ENCODE measurements at places on chromosomes 7 and 10.

- DNase-seq: no peak
Observed at GRCh38 chr7:39700165-39700564, 76.8 kb downstream of the RALA start.

- DNase-seq: no peak
Observed at GRCh38 chr10:4459531-4459930, 366.5 kb upstream of the AKR1E2 start.

GRCh38 chr7:141991140-141991539, 4.5 kb upstream of the MGAM start:
- DNase-seq: no peak

- DNase-seq: no peak
Observed at GRCh38 chr10:79165070-79165778, 96.5 kb downstream of the ZMIZ1 start.

DNA sequence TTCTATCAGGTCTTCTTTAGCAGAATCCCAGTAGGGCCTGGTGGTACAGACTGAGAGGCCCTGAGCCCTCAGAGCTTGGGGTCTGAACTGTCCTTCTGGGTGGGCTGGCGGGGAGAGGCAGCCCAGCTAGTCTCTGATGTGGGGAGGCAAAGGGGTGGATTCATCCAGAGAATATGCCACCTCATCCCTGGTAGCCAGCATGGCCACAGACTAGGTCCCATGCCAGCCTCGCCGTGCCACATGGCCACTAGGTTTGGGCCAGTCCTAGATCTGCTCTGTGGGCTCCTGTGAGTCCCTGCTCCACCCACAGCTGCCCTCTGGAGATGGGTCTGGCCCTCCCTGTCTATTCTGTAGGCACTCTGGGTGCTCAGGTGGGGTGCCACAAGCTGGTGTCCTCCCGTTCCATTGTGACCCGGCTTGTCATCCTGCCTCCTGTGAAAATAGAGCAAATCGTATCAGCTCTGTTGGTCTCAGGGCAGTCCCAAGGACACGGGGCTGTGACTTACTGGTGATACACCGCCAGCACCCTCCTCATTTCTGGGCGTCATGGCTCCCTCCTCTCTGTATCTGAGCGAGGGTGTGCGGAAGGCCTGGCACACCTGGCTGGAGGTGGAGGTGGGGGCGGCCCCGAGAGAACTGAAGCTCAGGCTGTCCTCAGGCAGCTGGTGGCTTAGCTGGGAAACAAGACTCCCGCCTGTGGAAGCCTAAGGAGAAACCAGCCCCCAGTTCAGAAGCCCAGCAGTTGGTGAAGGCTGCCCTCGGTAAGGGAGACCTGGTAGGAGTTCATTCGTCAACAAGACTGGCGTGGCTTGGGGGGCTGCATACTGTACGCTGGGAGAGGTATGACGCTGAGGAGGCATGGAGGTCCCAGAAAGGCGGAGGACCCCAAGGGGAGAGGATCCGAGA, 33.3 kb downstream of the UNC5B start:
- no peak for DNase-seq

GRCh38 chr10:1416456-1417037, 320.8 kb downstream of the ADARB2 start:
- DNase-seq: no peak

DNA sequence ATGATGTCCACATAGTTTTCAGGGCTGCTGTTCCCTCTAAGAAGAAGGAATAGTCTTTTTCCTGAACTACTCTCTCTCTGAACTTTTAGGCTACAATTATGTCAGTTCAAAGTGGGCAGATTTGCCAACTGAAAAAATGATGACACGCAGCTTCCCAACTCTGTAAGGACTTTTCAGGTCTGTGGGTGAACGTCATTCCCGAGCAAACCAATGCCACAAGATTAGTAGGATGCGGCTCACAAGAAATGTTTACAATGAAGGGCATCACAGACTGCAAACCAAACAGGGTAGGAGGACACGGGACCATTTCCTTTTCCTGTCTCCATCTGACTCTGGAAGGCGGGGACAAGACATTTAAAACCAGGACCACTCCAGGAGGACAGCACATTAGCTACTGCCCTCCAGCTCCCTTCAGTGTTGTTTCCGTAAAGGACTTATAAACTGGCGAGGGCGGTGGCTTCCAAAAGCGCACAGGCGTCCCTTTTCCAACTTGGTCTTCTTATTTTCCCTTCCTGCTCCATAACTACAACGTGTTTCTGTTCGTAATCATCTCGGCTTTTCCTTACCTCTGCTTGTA, 539 bp upstream of the MKLN1 start:
- DNase-seq: peak; percentile 63

DNA sequence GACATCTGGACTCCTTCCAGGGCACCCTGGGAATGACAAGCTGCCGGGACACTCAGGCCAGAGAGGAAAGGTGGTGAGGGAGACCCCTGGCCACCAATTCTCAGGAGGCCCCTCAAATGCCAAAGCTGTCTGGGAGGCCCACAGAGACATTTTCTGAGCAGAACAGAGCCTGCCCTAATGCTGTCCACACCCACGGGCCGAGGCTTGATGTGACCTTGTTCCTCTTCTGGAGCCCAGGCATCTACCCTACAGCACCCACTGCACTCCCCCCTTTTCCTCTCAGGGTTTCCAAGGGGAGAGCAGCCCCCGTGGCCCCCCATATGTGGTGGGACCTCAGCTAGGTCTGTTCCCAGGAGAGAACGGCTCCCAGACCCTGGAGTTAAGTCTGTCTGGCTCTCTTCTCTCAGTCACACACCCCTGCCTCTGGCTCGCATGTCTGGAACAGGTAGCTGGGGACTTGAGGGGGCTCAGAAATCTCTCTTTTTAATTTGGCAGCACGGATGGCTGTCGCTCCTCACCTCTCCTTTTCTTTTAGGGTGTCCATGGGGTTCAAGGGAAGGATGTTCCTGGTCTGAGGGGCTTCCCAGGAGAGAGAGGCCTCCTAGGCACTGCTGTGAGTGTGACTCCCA, 16.8 kb upstream of the VOPP1 start:
- no peak for DNase-seq

GRCh38 chr10:69405221-69405620, 11.5 kb downstream of the TACR2 start:
- no peak for DNase-seq

DNA sequence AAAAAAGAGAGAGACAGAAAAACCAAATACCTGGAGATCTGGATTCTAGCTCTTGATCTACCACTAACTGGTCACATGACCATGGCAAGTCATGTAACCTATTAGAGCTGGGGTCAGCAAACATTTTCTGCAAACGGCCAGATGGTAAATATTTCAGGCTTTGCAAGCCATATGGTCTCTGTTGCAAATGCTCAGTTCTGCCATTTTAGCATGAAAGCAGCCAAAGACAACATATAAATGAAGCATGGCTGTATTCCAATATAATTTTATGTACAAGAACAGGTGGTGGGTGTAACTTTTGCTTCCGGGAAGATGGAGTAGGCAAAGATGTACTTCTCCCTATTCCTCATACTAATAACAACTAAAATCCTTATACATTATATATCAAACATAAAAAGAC, 6.7 kb downstream of the FRA10AC1 start:
- DNase-seq: no peak

- DNase-seq: no peak
Observed at GRCh38 chr10:132168571-132169030, 18.1 kb upstream of the DPYSL4 start.

- DNase-seq: peak; percentile 62
Observed at GRCh38 chr7:137097111-137097510, 228.7 kb downstream of the CHRM2 start.

DNA sequence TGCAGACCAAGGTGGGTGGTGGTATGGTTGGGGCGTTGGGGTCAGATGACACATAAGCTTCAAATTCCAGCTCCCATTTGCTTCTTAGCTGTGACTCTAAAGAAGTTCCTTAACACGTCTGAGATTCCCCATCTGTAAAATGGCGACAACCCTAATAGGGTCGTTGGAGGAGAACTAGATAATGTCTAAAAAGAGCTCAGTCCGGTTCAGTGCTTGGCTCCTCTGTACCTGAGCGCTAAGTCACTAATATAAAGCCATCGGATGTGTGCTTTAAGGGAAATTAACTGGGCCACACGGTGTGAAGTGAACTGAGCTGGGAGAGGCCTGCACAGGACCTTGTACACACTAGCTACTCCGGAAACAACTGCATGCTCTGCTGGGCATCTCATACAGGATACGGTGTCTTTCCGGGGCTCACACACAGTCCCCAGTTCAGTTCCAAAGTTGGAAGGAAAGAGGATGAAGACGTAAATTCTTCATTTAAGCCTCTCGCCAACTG, 476 bp upstream of the ZFYVE27 start:
- no peak for DNase-seq

DNA sequence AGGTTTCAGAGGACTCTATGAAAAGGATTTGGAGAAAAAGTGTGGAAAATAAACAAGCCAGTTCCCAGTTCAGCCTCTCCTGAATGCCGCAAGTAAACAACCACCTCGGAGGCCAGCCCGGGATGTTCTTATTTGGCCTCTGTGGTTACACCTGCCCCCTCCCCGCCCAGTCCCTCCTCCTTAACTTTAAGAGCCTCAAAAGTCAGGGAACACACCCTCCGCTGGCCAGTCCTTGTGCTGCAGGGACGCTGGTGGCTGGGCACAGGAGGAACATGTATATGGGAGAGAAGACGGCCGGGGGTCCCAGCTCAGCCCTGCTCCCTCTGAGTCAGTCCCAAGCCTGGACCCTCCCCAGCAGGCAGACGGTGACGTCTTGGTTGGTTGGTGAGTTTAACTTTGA, 6.1 kb downstream of the CHST3 start:
- no peak for DNase-seq

- no peak for DNase-seq
Observed at GRCh38 chr7:37882086-37882485, 33.7 kb downstream of the NME8 start.

DNA sequence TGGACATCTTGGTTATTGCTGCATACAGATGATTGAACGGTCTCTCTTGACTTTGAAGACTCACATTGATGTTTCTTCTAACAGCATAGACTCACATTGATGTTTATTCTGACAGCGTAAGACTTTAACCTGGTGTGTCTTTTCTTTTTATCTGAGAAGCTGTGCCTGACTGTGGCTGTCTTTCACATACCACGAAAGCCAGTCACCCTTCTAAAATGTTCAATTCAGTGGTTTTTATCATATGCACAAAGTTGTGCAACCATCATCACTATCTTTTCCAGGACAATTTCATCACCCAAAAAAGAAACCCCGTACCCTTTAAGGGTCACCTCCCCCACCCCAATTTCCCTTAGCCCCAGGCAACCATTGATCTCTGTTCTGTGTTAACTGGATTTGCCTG, 24.7 kb downstream of the CELF2 start:
- no peak for DNase-seq

DNA sequence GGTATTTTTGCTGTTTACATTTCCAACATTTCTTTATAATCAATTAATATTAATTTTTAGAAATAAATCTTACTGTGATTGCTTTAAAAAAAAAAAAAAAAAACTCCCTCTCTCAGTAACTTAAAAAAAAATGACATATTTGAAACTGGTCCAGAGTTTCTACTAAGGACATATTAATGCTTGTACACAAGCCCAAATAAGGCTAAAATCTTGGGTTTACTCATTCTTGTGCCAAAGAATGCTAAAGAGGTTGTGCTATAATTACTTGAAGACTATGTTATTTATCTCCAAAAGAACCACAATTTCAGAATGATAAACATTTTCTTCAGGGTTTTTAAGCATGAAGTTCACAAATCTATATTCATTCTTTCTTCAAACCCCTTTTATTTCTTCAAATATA, 39.4 kb upstream of the PHF14 start:
- peak; percentile 89 for DNase-seq

GRCh38 chr7:10913457-10913856, 60.2 kb upstream of the PHF14 start:
- no peak for DNase-seq

- no peak for DNase-seq
Observed at GRCh38 chr10:98312349-98312748, 44.4 kb upstream of the LOXL4 start.

DNA sequence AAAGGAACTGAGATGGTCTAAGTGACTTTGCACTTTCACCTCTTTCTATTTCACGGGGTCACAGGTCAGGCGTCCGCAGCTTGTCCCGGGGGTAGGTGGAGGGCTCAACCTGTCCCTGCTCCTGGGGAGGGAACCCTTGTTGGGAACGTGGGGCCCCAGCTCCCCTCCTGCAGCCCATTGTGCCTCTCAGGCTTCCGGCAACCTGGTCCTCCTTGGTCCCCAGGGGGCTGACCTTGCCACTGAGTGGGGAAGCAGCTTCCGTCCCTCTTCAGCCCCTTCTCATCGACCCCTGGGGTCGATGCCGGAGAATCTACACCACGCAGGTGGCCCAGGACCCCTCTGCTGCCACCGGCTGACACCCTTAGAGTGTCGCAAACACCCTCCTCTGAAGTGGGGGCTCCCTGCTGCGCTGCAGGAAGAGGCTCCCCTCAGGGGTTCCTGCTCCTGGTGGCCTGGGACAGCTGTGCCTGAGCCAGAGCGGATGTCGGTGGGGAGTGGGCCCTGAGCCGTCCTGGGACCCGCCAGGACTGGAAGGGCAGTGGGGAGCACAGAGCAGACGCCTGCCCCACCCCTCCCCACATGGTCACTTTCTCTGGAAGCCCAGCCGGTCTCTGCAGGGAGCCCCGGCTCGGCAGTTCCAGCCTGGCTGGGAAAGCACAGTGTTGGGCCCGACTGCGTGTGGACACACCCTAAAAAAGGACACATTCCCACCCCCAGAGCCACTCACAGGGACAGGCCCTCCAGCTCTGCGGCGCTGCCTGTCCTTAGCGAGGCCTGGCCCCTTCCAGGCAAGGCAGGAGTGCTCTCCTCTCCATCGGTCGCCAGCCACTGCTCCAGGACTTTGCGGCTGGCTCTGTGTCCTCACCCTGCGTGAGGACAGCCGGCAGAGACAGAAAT, 357.5 kb upstream of the SHH start:
- no peak for DNase-seq

DNA sequence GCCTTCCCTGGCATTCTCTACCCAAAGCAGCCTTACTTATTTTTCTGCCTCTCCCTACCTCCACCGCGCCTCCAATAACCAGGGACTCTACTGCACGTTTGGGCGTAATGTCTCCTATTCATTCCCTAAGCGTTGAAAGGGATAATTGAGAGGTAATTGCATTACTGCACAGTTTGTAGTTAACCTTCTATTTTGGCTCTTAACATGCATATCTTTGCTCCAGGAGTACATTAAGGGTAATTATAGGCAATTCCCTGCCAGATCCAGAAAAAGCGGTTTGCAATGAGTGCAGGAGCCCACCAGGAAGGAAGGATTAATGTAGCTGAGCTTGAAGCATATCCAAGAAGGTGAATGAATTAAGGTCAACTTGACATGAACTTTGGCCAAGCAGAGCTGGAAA, 558.4 kb downstream of the TYW1 start:
- DNase-seq: no peak

GRCh38 chr7:112137141-112138101, 68.8 kb downstream of the DOCK4 start:
- peak; percentile 37 for DNase-seq

- no peak for DNase-seq
Observed at GRCh38 chr7:29063872-29064271, 82.5 kb downstream of the CPVL start.

- DNase-seq: no peak
Observed at GRCh38 chr7:48441848-48442492, 270.7 kb downstream of the ABCA13 start.

DNA sequence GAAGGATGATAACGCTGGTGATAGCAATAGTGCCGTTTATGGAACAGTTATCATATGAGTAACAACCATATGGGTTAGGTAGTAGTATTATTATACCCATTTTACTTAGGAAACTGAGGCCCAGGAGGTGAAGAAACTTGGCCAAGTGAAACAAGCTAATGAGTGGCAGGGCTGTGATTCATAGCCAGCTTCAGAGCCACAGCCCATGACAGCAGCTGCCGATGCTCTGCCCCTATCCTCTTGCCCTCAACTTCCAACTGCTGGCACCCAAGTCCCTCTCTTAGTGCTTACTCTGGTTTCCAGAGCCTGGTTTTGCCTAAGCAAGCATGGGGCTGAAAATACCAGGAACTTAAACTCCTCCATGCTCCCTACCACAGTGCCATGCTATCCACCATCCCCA, 12.3 kb downstream of the SH3PXD2A start:
- no peak for DNase-seq
